ENCODE measurements at places on chromosomes 3 and 15.

GRCh38 chr3:100536093-100536492 lies 43.7 kb downstream of the TMEM45A start:
- no peak for DNase-seq

- DNase-seq = no peak
Observed at GRCh38 chr15:31266712-31267111, 59.9 kb upstream of the KLF13 start.

GRCh38 chr3:114417675-114418074 lies 123.8 kb downstream of the TIGIT start:
- no peak for DNase-seq

GRCh38 chr3:118080889-118081288 lies 953.8 kb downstream of the IGSF11 start:
- DNase-seq = no peak

All from NCI-H524 treated with DMSO at 0.1 percent for 48 hours (cell line).